ENCODE measurements at places on chromosomes 6 and 20. TPM values are rescaled to one million over a fixed set of nuclear protein-coding genes. Genes with fewer than 3 reads are reported as not detected.

The BTNL2 gene
- 0.19 TPM for polyA plus RNA-seq

The LBP gene
- not detected for polyA plus RNA-seq

The CDYL gene
- 25.7 TPM for polyA plus RNA-seq

The EYS gene
- polyA plus RNA-seq: 0.51 TPM

The TCP1 gene
- polyA plus RNA-seq: 269 TPM

The KIAA1586 gene
- polyA plus RNA-seq: 27.6 TPM

The PDYN gene
- 0.23 TPM for polyA plus RNA-seq

GRCh38 chr6:38305995-38306681, 333.6 kb downstream of the BTBD9 start:
- DNase-seq: no peak

- DNase-seq: no peak
Measured at GRCh38 chr6:29663300-29664042, 6.6 kb downstream of the MOG start.

GRCh38 chr6:128848212-128848935, 34.6 kb upstream of the LAMA2 start:
- no peak for DNase-seq

- DNase-seq: no peak
Measured at GRCh38 chr20:43988451-43988850, 73.8 kb downstream of the TOX2 start.

- no peak for DNase-seq
Measured at GRCh38 chr6:45687570-45687969, 309.8 kb upstream of the SUPT3H start.

DNA sequence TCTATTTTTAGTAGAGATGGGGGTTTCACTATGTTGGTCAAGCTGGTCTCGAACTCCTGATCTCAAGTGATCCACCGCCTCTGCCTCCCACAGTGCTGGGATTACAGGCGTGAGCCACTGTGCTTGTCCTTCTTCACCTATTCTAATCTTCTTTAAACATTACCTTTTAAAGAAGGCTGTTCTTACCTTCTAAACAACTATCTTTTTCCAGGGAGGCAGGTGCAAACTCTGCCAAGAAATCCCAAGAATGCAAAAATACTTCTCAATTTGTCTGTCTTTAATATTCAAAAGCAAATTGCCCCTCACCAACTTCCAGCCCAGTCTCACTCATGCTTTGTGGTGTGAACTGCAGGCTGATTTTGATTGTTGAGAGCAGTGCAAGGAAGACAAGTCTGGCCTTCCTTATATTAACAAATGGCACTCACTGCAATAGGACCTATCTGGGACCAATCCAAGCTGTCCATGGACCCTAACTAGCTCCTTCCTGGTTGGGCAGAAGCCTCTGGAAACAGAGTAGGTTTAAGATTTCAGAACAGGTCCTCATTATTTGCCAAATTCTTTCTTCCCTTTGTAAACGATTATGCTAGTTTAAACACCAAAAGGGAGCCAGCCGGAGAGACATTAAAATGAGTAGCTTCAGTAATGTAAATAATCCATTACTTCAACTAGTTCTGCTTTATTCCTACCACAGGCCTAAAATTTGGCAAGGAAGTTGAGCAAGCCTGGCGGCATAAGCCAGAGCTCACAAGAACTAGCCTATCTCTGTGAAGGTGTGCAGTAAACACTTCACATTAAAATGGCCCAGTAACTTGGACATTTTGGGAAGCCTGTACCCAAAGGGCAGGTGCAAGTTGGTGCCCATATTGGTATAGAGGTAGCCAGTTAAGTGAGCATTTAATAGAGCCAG, 1.6 kb downstream of the SCAND1 start:
- no peak for DNase-seq

DNA sequence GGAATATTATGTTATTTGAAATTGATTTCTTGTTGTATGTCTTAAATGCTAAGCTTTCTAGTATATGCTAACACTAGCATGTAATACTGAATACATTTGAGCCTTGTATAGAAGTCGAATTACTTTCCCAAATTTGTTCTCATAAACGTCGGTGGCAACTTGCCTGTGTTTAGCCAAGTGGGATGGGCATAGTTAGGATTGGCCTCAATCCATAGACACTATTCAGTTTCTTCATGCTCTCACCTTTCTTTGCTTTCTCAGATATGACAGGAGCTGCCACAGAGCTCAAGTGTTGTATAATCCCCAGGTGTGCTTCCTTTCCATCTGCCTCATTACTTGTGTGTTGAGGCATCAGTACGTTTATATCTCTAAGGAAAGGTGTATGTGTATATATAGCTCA, 19.3 kb downstream of the ZNF334 start:
- DNase-seq: no peak

GRCh38 chr6:151512481-151512880, 18.7 kb downstream of the CCDC170 start:
- no peak for DNase-seq

GRCh38 chr20:37574199-37574890, 46.7 kb upstream of the BLCAP start:
- no peak for DNase-seq

GRCh38 chr6:66161546-66162108, 454.6 kb upstream of the EYS start:
- no peak for DNase-seq

- DNase-seq: no peak
Measured at GRCh38 chr20:59421920-59422637, 121.7 kb downstream of the EDN3 start.

DNA sequence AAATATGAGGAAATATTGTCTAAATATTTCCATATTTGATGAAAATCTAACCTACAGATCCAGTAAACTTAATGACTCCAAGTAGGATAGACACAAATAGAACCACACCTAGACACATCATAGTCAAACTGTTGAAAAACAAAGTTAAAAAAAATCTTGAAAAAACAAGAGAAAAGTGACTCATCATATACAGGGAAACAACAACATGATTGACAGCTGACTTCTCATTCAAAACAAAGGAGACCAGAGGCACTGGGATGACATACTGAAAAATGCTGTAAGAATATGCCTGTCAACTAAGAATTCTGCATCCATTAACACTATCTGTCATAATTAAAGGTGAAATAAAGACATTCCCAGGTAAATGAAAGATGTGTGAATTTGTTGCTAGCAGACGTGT, 38.8 kb downstream of the BMP2 start:
- no peak for DNase-seq

- DNase-seq: no peak
Measured at GRCh38 chr6:53691667-53692133, 26.1 kb upstream of the KLHL31 start.

DNA sequence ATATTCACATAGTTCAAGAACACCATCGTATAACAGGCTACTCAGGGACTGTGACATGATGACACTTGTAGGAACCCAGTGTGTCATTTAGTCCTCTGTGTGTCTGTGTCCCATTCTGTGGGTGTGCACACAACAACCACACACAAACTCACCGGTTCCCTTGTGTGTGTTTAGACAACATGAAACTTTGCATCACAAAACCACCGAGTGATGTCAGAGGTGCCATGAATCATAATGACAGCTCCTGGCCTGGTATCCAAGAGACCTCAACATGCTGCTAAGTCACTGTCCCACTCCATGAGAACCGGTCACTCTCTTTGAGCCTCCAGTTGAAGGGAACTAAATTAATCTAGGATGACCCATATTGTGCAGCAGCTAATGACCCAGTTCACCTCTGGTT, 421.3 kb downstream of the PREX1 start:
- no peak for DNase-seq

DNA sequence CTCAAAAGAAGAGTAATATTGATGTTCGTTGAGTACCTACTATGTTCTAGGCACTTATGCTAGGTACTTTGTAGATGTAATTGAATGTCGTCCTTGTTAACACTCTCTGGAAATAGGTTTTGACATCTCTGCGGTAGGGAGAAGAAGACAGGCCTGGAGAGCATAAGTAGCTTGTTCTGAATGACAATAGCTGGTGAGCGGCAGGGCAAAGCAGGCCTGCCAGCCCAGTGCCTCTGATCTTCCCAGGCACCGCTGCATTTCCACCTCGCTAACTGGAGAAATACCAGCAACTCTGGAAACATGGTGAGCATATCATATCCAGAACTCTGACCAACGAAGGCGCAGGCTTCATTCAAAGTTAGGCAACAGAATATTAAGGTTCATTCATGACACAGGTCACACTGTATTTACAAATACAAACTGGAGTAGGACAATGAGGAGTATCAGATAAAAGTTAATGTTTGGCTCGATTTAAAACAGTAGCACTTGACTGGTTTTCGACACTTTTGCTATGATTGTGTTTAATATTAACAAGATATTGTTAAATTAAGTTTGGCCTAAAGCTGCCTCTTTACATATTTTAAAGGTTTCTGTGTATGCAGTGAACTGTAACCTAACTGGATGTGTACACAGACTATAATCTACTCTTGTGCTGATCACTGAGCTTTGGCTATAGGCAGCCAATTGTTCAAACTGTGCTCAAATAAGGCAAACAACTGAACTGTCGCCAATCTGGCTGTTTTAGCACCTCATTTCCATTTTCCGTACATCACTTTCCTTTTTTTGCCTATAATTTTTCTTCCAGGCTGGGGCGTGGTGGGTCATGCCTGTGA, 54.1 kb downstream of the PPP1R3G start:
- DNase-seq: no peak

GRCh38 chr6:159400826-159401225, 231.6 kb downstream of the FNDC1 start:
- no peak for DNase-seq

DNA sequence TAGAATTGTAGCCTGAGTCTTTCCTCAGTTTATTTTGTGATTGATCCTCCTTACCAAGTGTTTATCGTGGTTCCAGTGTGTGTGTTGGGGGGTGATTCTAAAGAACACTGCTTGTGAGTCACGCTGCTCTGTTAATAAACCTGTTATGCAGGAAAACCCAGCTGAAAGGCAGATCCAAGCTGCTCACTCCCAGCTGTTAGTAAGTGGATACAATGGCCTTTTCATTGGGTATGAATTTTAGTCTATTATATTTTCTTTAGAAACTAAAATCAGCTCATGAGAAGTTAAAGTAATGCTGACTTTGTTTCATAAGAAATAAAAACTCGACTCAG, 12.2 kb upstream of the DSTN start:
- no peak for DNase-seq
